ENCODE measurements at places on chromosomes 2 and 18.

DNA sequence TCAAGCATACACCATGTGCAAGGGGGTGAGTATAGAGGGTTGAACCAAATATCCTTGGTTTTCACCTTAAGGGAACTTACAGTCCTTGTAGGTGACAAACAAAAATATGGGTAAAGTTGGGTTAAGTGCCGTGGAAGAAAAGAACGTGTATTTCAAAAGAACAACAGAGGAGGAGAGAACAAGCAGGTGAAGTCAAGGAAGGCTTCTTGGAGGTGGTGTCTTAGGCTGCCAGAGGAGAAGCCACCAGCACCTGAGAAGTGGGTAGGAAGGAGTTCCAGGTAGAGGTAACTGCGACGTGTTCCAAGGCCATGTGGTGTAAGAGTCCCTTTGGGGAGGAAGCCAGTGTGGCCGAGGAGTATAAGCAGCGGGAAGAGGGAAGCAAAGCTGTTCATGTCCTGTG is 27.2 kb downstream of the CABLES1 start:
- DNase-seq, result no peak

DNA sequence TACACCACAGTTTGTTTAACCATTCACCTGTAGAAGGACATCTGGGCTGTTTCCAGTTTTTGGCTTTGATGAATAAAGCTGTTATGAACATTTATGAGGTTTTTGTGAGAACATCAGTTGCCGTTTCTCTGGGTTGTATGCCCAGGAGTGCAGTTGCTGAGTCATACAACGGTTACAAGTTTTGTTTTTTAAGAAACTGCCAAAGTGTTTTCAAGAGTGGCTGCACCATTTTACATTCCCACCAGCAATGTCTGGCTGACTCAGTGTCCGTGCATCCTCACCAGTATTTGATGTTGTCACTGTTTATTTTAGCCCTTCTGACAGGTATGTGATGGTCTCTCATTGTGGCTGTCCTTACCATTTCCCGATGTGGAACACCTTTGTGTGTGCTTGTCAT is 48.0 kb upstream of the GPR17 start:
- DNase-seq, result no peak

DNA sequence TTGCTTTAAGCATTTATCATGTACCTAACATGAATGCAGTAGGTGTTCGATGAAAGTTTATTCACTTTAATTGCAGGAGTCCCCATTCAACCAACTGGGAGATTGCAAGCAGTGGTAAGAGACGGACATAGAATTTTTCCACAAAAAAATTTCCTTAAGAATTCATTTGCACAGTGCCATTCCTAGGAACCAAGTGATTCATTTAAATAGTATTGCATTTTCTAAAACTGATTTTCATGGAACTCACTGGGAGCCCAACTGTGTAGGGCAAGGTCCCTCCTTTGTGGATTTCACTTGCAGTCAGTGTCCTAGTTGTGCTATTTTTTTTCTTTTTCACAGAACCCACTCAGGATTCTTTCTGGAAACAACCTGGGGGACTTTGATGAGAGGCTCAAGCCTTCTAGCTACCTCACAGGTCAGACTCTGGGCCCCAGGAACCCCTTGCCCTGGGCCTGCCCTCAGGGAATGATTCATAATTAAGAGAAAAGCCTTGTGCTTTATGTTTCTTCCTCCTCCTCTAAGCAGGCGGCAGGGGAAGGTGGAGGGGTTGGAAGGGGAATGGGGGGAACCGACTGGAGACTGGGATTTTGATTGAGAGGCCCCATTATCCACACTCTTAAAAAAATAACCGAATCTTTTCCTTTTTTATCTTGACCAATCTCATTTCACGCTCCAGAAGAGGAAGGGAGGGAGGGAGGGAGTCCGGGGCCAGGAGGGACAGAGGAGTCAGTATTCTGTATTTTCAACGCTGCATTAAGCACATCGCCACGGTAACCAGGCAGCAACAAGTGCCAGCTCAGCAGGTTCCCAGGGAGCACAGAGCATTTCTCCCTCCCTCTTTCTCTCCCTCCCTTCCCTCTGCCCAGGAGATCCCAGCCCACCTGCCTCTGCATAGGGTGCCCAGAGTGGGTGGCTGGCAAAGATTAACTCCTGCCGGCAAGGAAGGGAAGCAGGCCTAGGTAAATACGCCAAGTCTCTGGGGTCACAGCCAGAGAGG is 51.8 kb downstream of the PSD4 start:
- DNase-seq, result no peak

DNA sequence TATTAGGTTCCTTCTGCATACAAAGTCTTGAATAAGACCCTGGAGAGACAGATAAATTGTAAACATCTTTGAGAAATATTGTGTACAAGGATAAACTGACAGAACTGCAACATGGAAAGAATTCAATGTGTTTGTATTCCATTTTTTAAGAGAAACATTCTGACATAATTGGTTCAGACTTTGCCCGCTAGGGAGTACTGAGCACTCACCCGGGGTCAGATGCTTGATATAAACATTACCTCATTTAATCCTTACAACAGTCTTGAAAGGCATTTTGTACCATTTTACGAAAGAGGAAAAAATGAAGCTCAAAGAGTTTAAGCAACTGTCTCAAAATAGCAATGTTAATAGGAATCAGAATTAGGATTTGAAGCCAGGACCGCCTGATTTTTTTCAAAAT is 416.7 kb upstream of the CRIM1 start:
- DNase-seq, result no peak

DNA sequence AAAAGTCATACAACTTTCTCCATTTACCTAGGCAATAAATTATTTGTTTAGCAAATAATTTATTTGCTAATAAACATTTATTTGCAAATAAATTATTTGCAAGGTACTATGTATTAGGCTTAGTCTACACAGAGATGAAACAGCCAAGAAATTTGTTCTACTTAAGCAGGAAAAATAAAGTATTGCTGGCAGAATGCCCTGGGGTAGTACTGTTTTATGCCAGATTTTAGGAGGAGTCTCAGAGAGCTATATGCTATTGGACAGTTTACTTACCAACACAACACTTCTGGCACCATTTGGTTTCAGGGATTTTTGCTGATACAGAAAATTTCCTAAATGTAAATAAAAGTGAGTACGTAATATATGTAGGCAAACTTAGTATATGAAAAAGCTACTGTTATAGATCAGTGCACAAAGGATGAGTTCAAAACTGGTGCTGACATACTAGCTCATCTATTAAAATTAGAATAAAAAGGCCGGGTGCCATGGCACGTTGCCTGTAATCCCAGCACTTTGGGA is 23.2 kb upstream of the CDKL4 start:
- no peak for DNase-seq

Measured in H1 (cell line).